ENCODE measurements at places on chromosomes 12 and 14.
A peak's percentile ranks its signal among the peaks of the same experiment; 100 is the strongest.

DNA sequence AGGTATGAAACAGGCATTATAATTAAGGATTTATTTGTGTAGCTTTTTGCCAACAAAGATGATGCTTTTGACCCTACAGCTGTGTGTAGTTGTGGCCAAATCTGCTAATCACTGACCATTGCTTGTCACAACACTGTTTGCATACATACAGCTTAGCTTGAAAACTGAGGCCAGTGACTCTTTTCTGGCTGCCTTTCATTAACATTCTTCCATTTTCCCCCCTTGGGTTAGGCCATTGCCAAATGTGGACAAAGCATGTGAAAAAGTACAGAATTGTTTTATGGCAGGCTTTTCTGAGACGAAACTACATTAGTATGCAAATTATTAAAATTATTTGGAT is 263.3 kb downstream of the SLC16A7 start:
- no peak for DNase-seq

- DNase-seq = no peak
Observed at GRCh38 chr12:52205612-52206303, 13.9 kb upstream of the KRT80 start.

DNA sequence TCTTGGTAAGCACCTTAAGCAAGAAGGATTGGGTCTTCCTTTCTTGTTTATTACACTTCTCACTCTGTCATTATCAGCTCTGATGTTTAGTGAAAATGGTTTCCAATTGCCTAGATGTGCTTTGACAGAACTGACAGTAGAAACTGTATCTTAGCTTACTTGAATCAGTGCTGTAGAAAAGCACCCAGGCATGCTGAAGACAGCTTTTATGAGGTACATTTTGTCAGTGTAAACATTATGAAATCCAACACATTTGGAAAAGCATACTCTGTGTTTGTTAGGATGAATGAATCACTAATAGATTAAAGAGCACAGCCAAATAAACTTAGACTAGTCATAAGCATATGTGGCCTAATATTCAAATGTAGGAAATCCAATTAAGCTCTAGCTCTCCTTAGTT is 290.2 kb upstream of the NPAS3 start:
- DNase-seq = peak; percentile 11

DNA sequence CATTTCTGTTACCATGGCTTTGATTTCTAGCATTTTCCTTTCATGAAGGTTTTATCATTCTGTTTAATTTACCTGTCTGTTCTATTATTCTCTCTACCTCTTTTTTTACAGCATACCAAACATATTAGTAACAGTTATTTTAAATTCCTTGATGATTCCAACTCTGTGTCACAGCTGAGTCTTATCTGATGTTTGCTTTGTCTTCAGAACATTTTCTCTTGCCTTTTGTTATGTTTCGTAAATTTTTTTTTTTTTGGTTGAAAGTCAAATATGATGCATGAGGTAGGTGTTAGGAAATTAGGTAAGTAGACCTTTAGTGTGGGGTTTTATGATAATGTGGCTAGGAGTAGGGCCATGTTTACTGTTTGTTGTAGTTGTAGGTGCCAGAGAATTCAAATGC is 496.4 kb downstream of the FOXG1 start:
- no peak for DNase-seq

- no peak for DNase-seq
Observed at GRCh38 chr12:62522984-62523383, 56.4 kb downstream of the MON2 start.

GRCh38 chr14:94165744-94166143 is 8.4 kb upstream of the PPP4R4 start:
- DNase-seq = no peak

- DNase-seq = no peak
Observed at GRCh38 chr12:69524331-69524630, 54.1 kb downstream of the FRS2 start.

- no peak for DNase-seq
Observed at GRCh38 chr14:87690076-87690613, 302.8 kb downstream of the GALC start.

- no peak for DNase-seq
Observed at GRCh38 chr12:95790917-95791849, 619 bp upstream of the NTN4 start.

DNA sequence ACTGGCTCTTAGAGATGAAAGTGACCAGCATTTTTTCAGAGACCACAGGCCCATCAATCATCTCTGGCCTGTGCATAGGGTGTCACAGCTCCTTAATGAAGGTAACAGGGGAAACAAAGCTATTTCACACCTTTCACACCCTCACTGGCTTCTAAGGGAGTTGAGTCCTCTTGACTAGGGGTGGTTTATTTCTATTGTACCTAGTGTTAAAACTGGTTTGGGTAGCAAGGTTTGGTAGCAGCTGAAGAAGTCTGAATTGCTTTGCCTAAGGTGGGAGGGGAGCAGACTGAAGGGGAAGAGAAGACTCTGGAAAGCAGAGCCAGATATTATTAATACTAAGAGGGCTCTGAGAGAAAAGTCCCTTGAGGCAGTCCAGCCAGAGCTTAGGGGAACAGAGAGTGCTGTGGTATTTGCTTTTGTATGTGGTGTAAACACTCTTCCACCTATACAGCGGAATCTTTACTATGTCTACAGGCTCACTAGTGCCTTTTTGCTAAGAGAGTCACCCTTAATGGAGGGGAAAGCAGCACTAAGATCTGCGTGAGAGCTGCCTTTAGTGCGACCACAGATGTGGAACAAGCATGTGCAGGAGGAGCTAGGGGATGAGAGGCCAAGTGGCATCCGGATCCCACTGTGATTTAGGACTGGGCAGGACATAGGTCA is 95.8 kb downstream of the STXBP6 start:
- DNase-seq = no peak

DNA sequence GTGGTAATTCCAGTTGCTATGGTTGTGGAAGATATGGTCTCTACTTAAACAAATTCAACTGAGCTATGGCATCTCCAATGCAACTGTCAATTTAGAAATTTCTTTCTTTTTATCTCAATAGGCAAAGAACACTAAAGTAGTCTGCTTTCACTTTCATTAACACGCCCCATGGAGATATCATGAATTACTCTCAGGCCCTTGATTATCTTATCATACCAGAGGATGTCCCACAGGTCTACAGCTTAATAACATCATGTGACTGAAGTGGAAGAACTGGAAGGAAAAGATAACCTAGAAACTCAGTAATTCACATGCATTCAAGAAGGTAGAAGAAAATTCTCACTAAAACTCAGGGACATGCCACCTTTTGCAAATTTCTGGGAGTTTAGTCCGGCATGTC is 114.3 kb downstream of the FLRT2 start:
- DNase-seq = no peak

GRCh38 chr14:26289891-26290486 is 307.8 kb downstream of the NOVA1 start:
- DNase-seq = no peak

DNA sequence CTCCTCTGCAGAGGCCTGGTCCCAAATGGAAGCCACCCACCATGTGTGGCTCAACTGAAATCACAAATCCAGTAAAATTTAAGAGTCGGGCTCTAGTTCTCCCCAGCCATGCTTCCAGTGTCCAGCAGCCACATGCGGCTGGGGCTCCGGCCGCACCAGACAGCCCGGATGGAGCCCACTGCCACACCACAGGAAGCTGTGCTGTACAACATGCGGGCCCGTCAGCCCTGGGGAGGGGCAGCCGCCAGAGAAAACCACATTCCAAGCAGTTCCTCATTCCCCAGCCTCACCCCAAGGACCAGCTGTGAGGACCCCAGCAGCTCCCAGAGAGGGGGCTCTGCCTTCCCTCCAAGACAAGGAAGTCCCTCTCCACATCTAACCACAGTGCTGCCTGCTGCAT is 135.0 kb downstream of the NCOR2 start:
- peak; percentile 27 for DNase-seq

Data from umbilical cord (tissue), 2 donors.